T-helper 1 cell (primary cell): ENCODE measurements at places on chromosomes 7 and 10.

GRCh38 chr10:31620226-31621151 lies 301.5 kb downstream of the ZEB1 start:
- no peak for DNase-seq

DNA sequence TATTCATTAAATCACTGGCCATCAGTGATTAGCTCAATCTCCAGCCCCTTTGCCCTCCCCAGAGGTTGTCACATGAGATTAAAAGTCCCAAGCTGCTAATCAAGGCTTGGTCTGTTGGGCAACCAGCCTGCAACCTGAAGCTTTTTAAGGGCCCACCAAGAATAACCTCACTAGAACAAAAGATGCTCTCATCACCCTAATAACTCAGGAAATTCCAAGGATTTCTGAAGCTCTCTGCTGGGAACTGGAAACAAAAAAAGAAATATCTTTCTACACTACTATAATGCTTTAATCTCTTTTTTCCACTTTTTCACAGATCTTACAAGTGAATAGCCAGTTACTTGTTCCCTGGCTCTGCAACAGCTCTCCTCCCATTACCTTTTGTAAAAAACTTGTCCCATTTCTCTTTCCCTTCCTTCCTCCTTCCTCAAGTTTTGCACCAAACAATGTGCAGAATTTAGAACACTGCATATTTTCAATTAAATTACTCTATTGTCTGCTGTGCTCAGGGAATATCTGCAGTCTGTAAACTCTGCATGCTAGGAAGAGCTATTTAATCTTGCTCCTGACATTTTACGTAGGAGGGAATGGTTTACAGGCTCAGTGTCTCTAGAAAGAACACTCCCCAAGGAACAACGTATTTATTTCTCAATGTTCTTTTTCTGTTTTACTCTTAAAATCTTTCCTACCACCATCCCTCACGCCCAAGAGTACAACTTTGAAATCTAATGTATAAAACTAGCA lies 169.1 kb downstream of the IMMP2L start:
- no peak for DNase-seq

DNA sequence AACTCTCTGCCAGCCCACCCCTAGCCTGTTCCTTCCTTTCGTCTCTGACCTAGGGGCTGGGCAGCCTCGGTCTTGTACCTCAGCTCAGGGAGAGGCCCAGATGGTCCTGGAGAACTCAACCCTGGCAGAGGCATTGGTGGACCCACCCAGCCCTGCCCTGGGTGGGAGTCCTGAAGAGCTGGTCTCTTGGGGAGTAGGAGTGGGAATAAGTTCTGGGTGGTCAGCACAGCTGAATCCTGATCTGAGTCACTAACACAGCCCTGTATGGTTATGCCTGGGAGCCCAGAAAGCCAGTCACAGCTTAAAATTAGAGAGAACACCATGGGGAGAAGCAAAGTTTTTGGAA lies 84.0 kb downstream of the SORBS1 start:
- no peak for DNase-seq

- no peak for DNase-seq
These were observed 47.8 kb upstream of the NKX2-3 start for GRCh38 chr10:99484626-99485581.

DNA sequence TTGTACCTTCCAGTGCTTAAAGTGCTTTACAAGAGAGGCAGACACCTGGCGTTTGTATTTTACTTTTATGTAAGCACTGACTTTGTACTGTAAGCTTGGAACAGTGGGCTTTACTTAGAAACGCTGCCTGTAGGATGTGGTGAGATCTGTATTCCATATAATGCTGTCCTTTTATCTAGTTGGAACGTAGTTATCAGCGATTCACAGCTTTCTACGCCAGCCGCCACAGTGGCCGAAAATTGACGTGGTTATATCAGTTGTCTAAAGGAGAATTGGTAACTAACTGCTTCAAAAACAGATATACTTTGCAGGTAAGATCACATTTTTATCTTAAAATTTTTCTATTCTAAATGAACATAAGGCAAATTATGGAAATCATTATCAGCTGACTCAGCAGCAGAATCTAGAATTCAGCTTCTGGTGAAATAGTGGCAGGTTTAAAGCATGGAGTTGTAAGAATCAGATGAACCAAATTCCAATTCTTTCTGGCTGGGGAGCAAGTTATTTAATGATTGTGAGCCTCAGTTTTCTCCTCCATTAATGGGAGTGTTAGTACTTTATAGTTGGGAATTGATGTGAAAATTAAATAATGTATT lies 91.5 kb downstream of the CUL1 start:
- DNase-seq = no peak

- DNase-seq = no peak
These were observed 55.5 kb upstream of the ABLIM1 start for GRCh38 chr10:114713525-114714090.

- peak; percentile 23 for DNase-seq
These were observed 88.5 kb upstream of the ATP6V0A4 start for GRCh38 chr7:138886501-138886917.

GRCh38 chr10:111954386-111954785 lies 229.2 kb downstream of the GPAM start:
- no peak for DNase-seq

- DNase-seq = no peak
These were observed 62.1 kb downstream of the PAPSS2 start for GRCh38 chr10:87721781-87722180.

DNA sequence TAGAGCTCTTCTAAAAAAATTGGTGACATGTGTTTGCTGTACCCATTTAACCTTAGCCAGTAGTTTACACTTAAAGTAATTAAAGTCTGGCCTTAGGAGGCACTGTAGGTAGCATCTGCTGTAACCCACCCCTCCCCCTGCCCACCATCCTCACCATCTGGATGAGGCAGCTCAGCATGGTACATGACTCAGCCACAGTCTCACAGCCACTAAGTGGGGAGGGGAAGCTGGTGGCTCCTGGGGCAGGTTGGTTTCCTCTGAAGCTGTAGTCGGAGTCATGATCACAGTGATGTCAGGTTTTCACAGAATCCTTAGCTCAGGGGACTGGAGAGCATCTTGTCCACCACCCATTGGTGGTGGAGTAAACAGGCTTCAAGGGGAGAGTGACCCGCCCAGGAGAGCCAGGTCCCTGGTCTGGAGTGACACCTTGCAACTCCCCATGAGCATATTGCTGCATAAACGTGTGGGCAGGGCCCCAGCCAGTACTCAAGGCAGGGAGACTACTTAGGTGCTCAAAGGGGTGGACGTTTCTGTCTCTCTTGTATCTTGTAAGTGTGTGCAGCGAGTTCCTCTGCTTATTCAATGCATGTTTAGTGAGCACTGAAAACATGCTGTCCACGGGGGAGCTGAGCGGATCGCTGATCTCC lies 125.9 kb downstream of the GRK5 start:
- DNase-seq = no peak

DNA sequence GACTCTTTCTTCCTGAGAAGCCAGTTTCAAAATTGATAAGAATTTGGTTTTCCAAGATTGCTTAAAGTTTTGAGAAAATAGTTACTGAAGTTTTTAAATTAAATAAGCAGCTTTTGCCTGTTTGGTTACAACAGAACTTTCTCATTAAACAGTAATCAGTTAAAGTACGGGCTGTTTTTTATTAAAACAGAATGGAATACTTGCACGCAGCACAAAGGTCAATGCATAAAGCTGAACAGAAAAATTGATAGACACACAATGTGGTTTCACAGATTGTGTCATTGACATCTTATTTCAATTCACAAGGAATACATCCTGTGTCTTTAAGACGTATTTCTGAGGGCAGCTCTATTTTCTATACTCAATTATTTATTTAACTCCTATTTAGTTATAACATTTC lies 192.2 kb downstream of the PRKG1 start:
- no peak for DNase-seq

DNA sequence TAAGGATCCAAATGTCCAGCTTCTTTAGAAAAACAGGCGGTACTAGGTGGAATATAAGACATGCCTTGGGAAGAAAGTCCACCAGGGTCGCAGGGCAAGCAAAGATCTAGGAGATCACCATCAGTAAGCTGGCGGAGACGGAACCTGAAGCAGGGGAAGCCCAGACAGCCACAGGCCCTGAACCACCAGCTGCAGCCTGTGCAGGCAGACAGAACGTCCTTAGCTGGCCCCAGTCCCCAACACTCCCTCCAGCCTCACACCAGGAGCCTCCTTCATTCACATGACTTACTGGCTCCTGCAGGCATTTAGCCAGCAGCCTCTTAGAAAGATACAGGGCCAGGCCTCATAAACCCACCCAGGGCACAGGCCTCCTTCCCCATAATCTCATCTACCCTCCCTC lies 17.4 kb downstream of the RGS10 start:
- DNase-seq = no peak

DNA sequence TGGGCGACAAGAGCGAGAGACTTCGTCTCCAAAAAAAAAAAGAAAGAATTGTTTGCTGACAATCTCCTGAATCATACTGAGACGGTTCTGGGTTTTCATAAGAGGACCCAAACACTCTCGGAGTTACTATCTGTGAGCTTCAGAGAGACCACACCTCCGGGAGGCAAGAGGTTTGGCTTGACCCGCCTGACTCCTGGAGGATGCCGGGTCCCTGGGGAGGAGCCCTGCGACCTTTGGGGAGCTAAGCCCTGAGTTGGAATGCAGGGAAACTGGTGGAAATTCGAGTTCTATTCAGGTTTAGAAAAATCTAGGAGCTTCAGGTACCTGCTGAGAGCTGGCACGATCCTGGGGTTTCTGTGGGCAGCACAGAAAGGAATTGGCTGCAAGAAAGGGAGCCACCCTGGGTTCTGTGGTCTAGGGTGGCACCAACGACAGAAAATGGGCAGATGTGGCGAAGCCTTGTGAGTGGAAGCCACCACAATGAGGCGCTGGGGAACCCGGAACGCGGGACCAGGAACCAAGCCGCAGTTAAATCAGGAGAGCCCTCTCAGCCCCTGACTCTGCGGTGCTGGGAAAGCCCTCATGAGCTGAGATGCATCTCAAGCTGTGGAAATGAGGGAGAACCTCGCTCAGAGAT lies 21.9 kb upstream of the GATAD1 start:
- no peak for DNase-seq

GRCh38 chr10:103720964-103721335 lies 134.4 kb downstream of the SH3PXD2A start:
- DNase-seq = no peak

DNA sequence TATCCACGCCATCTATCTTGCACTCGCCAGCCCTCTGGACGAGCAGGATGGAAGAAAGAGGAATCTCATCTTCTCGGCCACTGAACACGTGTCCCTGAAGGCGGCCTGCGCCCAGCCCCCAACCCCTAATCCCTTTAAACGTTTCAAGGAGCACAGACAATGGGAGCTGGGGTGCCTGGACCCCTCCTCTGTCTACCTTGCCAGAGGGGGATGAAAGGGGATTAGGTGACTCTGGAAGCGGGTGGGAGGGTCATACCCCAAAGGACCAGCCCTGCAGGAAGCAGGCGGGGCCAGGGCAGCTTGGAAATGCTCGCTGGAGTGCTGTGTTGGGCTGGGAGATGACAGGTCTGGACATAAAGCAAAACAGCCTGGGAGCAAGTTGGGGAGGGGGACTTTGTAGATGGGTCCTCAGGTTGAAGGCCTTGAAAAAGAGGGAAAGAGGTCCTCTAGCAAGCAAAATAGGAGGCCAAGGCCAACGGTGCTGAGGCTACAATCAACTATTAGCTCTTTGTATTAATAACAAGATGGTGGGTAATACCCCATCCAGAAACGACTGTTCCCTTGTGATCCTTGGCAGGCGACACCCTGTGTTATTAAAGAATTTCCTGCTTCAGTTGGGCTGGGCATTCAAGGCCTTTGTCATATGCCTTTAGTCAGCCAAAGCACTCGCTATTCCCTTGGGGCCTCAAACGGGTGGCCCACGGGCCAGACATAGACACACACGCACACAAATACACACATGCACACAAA lies 126.5 kb upstream of the UNC5B start:
- no peak for DNase-seq

GRCh38 chr10:113261161-113261560 lies 291.7 kb upstream of the HABP2 start:
- DNase-seq = no peak

GRCh38 chr7:123305840-123306375 lies 106.1 kb upstream of the SLC13A1 start:
- no peak for DNase-seq

GRCh38 chr7:129386506-129386905 lies 47.7 kb upstream of the STRIP2 start:
- no peak for DNase-seq

- no peak for DNase-seq
These were observed 66.4 kb downstream of the NHLRC2 start for GRCh38 chr10:113920875-113921274.

DNA sequence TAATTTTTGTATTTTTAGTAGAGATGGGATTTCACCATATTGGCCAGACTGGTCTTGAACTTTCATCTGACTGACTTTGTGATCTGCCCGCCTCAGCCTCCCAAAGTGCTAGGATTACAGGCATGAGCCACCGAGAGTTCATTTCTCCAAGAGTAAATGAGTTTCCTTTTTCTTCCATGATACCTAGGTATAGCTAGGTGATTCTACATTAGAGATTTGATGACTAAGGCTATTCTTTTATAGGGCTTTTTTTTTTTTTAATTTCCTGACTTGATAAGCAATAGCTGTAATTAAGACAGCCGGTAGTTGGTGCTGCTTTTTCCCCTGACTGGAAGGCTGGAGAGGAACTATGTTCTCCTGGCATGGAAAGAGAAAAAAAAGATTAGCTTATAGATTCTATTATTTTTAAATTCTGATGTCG lies 3.3 kb downstream of the PTPN12 start:
- no peak for DNase-seq

- DNase-seq = peak; percentile 4
These were observed 72.1 kb upstream of the STARD3NL start for GRCh38 chr7:38105874-38106483.

DNA sequence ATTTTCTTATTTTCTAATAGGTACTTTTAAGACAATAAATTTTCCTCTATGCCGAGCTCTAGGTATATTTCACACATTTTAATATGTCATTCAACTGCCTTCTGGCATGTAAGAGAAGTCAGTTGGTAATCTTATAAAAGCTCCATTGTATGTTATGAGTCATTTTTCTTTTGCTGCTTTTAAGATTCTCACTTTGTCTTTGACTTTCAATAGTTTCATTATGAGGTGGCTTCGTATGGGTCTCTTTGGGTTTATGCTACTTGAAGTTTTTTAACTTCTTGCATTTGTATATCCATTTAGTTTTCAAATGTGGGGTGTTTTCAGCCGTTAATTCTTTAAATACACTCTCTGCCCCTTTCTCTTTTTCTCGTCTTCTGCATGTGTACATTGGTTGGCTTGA lies 80.5 kb downstream of the ABCA13 start:
- DNase-seq = no peak

DNA sequence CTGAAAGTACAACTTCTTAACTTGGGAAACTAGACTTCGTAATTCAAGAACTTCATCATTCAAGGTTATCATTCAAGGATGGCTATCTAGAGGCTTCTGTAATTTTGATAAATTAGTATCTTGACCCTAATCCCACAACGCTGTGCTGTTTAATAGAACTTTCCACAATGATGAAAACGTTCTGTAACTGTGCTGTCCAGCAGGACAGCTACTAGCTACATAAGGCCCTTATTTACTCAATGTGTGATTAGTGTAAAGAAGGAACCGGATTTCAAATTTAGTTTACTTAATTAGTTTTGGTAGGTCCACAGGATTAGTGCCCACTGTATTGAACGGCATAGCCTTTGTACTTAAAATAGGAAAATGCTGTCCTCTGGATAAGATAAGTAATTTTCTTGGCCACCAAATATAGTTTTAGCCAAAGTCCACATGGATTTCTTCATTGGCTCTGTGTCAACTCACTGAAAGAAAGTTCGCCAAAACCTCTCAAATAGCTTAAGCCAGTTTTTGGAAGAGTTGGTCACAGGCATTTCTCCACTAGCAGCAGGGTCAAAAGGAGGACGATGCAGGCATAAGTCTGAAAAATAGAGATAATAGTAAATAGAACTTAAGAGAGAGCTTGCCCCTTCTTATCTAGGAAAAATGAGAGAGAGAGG lies 17.3 kb downstream of the DGKI start:
- DNase-seq = no peak

- no peak for DNase-seq
These were observed 148.6 kb downstream of the GRK5 start for GRCh38 chr10:119355930-119356329.
